ENCODE measurements at places on chromosomes 5 and 9.
A peak's percentile ranks its signal among the peaks of the same experiment; 100 is the strongest.

DNA sequence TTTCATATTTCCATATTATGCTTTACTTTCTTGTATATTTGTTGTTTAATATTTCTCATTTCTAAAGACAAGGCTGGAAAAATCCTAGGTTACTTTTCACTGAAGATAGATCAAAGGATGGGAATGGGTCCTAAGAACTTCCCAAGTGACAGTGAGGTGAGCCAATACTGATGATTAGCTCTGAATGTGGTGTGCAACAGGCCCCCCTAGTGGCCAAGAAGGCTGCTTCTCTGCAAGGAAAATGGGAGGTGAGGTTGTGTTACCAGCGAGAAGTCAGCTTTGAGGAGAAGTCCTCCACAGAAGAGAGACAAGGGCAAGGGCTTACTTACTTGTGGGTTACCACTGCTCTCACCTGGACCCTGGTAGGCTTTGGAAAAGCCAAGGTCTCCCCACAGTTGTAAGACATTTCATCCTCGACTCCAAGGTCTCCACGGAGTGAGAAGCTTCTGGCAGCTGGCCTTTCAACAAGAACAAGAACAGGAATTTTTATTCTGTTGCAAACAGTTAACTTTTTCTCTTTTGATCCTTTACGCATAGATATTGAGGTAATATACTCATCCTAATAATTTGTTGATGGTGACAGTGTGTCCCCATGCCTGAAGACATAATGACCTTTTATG, 69.9 kb downstream of the MAMDC2 start:
- no peak for DNase-seq

DNA sequence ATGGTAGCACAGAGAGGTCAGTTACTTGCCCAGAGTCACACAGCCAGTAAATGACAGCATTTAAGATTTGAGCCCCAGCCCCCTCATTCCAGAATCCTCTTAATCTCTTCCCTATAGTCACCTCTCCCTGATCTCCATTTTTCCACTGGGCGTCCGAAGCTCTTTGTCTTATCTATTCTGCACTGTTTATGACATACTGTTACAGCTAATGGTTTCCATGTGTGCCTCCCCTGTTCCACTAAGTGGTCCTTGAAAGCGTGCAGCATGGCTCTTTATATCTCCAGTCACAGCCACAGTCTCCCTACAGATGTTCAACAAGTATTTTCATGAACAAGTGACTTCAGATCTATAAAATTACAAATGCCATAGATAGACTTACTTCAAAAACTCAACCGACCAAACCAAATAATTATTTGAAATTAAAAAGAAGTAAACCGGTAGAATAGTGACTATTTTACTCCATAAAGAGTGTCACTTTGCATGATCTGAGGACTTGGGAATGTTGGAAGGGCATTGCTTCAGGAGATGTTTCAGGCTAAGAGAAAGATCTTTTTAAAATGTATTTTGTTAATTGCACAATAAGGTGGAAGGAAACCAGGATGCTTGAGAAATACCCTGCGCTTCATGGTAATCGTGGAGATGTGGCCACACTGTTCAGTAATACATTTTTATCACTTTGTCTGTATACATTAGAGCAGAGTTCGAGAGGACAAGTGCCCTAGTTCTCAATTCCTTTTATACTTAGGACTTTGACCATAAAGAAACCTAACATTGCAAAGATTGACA, 237.2 kb downstream of the FBXL7 start:
- DNase-seq: no peak

DNA sequence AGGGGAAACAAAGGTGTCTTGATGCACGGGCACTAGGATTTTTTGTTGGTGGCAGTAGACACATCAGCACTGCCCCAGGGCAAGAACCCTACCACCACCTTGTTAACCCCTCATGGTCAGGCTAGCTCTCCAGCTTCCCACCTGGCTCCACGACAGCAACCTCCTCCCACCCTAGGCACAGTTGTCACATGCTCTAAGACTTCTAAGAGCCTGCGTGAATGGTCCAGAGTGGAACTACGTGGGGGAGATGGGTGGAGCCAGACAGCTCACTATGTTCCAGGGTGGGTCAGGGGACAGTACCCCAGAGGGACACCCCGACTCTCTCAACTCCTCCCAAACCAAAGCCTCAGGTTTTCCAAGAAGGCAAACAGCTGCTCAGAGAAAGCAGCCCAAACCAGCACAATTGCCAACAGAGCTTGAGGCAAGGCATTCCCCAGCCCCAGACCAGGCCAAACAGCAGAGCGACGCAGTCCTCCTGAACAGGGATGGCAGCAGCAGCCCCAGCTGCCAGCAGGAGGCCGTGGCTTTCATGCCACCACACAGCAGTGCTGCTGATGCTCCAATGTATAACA, 78.0 kb downstream of the NRG2 start:
- DNase-seq: no peak

DNA sequence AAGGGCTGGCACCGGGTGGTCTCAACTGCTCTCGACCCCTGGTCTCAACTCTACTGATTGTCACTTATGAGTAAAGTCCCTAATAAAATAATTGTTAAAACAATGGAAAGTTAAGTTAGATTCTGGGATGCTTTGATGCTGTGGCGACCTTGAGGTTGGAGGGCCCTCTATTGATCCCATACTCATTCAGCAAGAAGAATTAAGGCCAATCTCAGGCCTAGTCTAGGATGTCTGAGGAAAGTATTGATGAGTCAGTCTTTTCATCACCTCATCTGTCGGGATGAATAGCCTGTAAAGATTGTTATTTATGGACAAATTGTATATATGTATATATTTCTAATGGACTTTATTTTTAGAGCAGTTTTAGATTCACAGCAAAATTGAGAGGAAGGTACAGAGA, 50.8 kb downstream of the WDR36 start:
- DNase-seq: no peak

DNA sequence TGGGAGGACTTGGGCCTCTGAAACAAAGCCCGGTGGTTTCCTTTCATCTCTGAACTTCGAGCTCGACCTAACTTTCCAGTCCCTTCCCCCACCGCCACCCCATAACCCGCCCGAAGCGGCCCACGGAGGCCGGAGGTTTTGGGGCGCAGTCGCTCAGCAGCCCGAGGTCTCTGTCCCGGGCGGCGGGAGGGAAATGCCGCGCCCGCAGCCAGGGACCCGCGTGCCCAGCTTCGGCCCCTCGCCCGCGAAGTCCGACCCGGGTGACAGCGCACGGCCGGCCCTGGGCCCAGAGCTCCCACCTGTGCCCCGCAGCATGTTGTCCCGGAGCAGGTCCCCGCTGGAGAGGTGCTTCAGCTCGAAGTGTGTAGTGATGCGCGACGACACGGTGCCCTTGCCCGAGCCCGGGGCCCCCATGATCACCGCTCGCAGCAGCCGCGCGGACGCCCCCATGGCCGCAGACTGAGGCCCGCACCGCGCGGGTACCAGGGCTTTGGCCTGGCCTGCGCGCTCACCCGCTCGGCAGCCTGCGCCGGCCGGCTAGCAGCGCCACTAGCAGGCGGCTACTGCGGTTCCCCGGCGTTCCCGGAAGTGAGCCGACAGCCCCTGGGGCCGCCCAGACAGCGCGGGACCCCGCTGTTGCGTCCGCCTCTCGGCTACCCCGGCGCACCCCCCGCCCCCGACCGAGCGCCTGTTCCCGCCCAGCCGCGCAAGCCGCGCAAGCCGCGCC, at the start of gene AK3:
AK3 (minus strand) TSS at position 565 of the 727 bp plus-strand sequence; CDS start at position 450, 115 bp downstream.
- peak; percentile 56 for DNase-seq

DNA sequence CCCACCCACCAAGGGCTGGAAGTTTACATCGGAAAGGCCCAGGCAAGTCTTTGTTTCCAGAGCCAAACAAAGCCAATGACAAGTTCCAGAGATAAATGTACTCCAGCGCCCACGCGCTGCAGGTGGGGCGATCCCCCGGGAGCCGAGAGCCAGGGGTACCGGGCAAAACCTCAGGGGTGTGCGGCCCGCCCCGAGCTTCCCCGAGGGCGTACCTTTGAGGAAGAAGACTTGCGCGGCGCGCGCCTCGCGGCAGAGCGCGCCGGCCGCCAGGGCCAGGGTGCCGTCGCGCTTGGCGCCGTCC, 671 bp downstream of the DUSP1 start:
- DNase-seq: no peak

GRCh38 chr5:33688066-33688465, 203.7 kb downstream of the ADAMTS12 start:
- DNase-seq: no peak

DNA sequence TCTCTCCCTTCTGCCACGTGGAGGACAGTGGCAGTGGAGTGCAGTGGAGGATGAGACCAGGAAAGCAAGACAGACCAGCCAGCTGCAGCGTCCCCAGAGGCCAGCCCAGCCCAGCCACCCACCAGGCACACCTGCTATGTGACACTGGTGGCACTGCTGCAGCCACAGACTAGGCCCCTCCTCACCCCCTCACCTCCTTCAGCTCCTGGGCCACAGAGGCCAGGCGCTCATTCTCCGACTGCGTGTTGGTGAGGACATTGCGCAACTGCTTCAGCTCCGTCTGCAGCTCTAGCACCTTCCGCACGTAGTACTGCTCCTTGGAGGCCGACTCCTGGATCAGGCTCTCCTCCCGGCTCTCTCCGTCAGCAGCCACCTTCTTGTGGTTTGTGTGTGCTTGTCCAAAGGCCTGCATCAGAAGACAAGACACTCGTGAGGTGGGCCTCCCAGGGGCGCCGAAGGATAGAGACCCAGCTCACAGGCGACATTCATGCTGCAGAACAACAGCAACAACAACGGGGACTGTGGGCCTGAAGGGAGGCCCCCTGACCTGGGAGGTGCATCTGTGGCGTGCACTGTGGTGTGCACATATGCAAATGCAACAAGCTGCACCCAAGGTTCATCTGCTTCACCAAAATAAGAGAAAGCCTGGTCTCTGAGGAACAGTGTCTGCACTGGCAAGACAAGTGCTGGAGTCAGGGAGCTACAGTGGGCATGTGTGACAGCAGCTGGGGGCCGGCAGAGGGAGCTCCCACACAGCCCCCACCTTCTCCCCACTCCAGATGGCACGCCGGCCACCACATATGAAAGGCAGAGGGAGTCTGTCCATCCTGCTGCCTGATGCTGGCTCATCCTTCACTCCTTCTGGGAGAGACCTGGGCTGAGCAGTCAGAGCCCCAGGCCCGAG, 35.5 kb downstream of the BICD2 start:
- no peak for DNase-seq

DNA sequence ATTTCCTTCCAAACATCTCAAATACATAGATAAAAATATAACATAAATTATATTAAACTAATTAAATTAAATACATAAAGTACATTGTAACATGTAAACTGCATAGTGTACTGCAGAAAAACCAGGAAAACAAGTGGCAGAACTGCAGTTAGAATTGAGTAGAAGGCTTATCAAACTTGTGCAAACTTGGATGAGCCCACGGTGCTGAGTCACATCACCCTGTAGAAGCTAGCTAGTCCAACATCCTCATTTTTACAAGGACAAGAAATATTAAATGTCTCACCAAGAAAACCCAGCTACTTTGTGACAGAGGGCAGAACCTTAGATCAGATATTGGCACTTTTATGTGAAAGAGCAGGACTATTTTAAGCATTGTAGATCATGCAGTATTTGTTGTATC, 807.9 kb upstream of the NUDT12 start:
- DNase-seq: no peak

- no peak for DNase-seq
Measured at GRCh38 chr5:108858959-108859358, 111.3 kb downstream of the FER start.

GRCh38 chr5:172705576-172706084, 64.6 kb downstream of the NEURL1B start:
- no peak for DNase-seq

DNA sequence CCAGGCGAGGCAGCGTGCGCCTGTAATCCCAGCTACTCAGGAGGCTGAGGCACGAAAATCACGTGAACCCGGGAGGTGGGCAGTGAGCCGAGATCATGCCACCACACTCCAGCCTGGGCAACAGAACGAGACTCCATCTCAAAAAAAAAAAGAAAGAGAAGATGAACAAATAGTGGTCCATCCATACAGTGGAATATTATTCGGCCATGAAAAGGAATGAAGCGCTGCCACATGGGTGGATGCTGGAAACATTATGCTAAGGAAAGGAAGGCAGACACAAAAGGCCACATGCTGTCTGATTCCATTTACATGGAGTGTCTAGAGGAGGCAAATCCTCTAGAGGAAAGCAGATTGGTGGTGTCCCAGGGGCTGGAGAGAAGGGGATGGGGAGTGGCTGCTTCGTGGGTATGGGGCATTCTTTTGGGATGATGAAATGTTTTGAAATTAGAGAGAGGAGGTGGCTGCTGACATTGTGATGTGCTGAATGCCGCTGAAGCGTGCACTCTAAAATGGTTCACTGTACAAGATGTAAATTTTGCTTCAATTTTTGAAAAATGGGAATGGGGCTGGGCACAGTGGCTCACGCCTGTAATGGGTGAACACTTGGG, 17.0 kb downstream of the PLPP7 start:
- DNase-seq: no peak

DNA sequence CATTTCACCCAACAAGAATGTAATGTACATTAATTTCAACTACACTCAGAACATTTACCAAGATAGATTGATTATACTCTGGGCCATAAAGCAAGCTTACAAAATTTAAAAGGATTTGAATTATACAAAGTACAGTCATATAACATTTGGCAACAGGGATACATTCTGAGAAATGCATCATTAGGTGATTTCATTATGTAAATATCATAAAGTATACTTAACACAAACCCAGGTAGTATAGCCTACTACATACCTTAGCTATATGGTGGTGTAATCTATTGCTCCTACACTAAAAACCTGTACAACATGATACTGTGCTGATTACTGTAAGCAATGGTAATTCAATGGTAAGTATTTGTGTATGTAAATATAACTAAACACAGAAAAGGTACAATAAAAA, 202.9 kb downstream of the MPDZ start:
- DNase-seq: no peak

DNA sequence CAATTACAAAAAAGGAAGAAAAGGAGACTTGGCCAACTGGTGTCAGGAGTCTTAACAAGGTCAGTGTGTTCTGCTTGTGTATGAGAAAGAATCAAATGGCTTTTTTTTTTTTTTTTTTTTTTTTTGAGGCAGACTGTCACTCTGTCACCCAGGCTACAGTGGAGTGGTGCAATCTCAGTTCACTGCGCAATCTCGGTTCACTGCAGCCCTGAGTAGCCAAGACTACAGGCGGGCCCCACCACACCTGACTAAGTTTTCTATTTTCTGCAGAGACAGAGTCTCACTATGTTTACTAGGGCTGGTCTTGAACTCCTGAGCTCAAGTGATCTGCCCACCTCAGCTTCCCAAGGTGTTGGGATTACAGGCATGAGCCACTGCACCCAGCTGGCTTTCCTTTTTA, 3.1 kb upstream of the IL7R start:
- no peak for DNase-seq

DNA sequence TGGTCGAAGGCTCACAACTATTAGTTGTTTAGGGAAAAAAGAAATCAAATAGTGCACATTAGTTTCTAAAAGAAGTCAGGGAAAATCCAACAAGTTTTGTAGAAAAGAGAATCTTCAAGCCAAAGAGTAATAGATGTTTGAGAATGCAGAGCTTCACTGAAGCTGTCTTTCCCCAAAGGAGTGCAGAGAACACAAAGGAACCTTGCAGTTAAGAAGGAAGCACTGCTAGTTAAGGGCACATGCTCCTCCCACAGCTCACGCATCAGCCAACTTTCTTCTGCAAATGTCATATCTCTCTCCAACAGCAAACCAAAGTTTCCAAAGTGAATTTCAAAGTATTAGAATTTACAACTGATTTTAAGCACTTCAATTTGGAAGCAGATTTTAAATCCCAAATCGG, 116.4 kb upstream of the FST start:
- no peak for DNase-seq

Measured in cortex of kidney (tissue), 1 donor.